Epithelial cell of umbilical artery (primary cell): ENCODE measurements at places on chromosomes 7 and 10. TPM values are rescaled to one million over a fixed set of nuclear protein-coding genes. Genes with fewer than 3 reads are reported as not detected.

The C10orf62 gene
- total RNA-seq: not detected in 2 replicates

The RBM20 gene
- total RNA-seq: under 0.01 TPM in 1 of 2 replicates, not detected in the other

The MOGAT3 gene
- total RNA-seq: not detected in 2 replicates

The GRM3 gene
- not detected in 2 replicates for total RNA-seq
